ENCODE measurements at places on chromosomes 3 and 15.

DNA sequence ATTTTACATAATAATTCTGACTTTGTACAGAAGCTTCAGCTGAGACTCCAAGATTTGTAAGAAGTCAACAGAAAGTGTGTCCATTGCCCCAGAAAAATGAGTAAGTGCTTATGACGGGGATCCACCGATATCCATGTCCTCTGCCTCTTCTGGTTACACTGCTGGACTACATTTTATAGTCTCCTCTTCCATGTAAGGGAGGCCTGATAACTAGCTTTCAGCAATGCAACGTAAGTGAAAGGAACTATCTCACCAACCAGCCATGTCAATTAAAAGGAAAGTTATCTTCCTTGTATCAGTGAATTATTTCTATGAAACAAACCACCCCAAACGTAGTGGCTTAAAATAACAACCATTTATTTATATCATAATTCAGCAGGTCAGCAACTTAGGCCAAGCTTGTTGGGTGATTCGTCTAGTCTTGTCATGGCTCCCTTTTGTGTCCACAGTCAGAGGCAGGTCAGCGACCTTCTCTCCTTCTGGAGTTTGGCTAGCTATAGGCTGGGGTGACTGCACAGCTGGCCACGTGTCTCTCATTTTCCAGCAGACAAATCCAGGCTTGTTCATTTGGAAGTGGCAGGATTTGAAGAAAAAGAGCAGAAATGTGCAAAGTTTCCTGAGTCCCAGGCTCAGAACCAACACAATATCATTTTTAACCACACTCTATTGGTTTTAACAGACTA lies 44.9 kb downstream of the TRIM69 start:
- DNase-seq = no peak

GRCh38 chr3:134881305-134881704 lies 86.2 kb downstream of the EPHB1 start:
- no peak for DNase-seq

- no peak for DNase-seq
Observed at GRCh38 chr3:128033102-128033501, 19.1 kb upstream of the SEC61A1 start.

GRCh38 chr15:69403594-69403993 lies 10.6 kb upstream of the KIF23 start:
- DNase-seq = no peak

- DNase-seq = no peak
Observed at GRCh38 chr15:43273243-43273642, 6.5 kb upstream of the TGM5 start.

DNA sequence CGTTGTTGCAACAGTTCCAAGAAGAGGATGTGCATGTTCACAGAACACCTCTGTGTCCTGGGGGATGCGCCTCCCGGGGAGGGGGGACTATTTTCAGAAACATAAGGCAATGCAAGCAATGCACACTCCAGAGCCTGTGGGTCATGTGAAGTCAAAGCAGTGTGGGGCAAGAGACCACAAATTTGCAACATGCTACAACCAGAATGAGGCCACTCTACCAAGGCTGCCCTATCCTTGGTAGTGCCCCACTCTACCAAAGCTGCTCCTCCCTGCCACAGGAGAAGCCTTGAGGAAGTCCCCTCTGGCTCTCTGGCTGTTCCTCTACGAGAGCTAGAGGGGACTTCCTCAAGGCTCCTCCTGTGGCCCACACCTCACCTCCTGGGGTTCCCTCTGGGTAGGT lies 8.4 kb upstream of the NR2C2 start:
- no peak for DNase-seq

GRCh38 chr3:10437272-10437994 lies 68.0 kb downstream of the ATP2B2 start:
- DNase-seq = no peak

GRCh38 chr15:41783296-41783695 lies 9.0 kb downstream of the MAPKBP1 start:
- no peak for DNase-seq

- no peak for DNase-seq
Observed at GRCh38 chr3:125202197-125202596, 10.4 kb downstream of the SLC12A8 start.

- no peak for DNase-seq
Observed at GRCh38 chr3:29746163-29746760, 465.4 kb downstream of the RBMS3 start.

GRCh38 chr3:53821631-53822121 lies 24.5 kb downstream of the CHDH start:
- DNase-seq = no peak

- no peak for DNase-seq
Observed at GRCh38 chr3:178320456-178321351, 215.5 kb upstream of the KCNMB2 start.

GRCh38 chr3:161054860-161055604 lies 50.1 kb downstream of the B3GALNT1 start:
- no peak for DNase-seq

- no peak for DNase-seq
Observed at GRCh38 chr15:92580521-92580920, 75.1 kb downstream of the FAM174B start.

GRCh38 chr3:85781806-85782205 lies 823.0 kb downstream of the CADM2 start:
- DNase-seq = no peak

DNA sequence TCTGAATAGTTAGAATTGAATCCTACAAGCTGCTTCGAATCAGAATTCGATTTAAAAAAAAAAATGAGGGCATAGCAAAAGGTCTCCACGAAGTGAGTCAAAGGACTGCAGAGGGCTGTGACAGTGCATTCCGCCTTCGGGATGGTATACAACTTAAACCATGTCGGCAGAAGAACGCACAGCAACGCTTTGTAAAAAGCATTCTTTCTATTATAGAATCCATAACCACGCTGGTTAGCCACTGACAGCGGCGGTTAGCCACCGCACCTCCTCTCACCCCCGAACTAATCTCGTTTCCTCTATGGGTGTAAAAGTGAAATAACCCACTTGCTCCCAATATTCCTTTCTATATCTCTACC lies 664 bp upstream of the PIK3CA start:
- no peak for DNase-seq

DNA sequence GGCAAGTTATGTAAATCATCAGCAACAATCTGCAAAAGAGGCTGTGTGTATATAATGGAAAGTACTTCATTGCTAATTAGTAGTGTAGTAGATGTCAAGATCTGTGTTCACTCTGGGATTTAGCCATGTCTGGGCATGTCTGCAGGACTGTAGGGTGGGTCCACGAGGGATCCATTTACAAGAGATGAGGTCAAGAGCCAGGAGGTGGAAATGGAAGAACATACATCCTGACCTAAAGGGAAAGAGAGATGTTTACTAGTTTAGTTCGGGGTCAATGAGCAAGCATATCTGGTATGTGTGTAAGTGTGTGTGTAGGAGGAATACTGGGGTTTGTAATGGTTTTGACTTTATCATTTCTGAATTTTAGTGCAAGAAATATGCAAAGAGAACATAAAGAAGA lies 171.5 kb upstream of the NANOGP8 start:
- DNase-seq = no peak

- DNase-seq = no peak
Observed at GRCh38 chr15:94351031-94351535, 119.7 kb downstream of the MCTP2 start.

DNA sequence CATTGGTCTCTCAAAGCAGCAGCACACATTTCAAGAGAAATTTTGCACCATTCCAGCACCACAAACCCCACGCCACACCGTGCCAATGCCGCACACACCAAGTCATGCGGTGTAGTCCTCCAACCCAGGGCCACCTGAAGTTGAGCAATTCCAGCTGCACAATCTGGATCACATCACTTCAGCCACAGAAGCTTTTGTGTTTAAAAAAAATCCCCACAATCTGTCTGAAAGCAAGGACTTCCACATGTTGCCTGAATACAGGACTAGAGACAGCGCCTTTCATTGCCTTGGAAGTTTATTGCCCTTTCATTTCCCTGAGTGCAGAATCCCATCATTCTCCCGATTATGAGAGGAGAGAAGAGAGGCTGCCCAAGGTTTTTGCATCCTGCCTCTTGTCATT lies 175.6 kb upstream of the BCL6 start:
- DNase-seq = no peak

GRCh38 chr3:46715507-46716175 lies 2.0 kb downstream of the PRSS50 start:
- DNase-seq = no peak

- no peak for DNase-seq
Observed at GRCh38 chr15:85525755-85526154, 145.4 kb downstream of the AKAP13 start.

DNA sequence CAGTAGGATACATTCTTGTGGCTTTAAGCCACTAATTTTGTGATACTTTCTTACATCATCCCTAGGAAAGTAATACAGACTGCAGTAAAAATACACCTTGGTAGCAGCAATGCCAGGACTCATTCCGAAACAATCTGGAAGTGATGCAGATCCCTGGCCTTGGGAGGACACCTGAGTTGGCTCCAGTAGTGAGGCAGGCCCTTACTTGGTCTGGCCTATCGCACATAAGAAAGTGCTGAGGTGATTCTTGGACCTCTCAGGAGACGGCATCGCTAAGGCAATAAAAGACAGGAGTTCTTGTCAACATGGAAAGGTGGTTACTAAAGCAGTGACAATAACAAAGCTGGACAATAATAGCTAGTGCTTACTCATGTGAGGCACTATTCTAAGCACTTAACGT lies 126.5 kb downstream of the SUCNR1 start:
- DNase-seq = no peak

GRCh38 chr15:93614386-93615104 lies 525.5 kb upstream of the RGMA start:
- DNase-seq = no peak

GRCh38 chr3:124657138-124657537 lies 73.1 kb upstream of the UMPS start:
- DNase-seq = no peak

DNA sequence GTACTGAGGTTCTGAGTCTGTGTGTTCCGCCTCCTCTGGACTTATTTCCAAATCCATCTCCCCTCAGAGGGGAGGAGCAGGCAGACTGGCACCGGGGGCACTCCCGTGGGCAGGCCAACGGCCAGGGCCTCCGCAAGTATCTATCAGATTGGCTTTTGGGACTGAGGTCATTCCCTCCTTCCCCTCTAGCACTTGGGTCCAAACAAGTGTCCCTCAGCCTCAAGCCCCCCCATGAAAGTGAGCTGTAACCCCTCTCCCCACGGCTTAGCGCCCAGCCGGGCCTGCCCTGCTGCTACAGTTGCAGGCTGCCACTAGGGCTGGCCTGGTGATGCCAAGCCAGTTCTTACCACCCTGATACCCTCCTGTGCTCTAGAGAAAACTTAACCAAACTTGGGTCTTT lies 17.4 kb downstream of the ITGA11 start:
- DNase-seq = no peak

DNA sequence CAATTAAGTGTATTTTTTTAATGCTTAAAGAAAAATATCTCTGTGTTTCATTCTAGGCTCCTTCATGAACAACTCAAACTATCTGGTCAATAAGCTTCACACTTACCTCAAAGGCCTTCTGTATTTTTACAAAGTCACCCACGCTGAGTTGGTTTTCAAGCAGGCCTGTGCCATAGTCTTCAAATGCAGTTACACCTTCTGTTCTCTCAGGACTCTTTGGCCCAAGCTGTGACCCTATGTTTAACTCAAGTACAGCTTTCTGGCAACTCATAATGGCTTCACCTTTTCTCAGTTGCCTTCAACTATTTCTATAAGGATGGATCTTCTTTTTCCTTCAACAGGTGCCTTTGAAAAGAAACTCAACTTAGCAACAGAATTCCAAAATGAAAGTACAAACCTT lies 587 bp downstream of the WDR49 start:
- no peak for DNase-seq

- DNase-seq = no peak
Observed at GRCh38 chr15:21260966-21261395, 179.3 kb downstream of the POTEB3 start.

- DNase-seq = no peak
Observed at GRCh38 chr3:145536461-145536860, 624.5 kb downstream of the PLOD2 start.

GRCh38 chr3:38644016-38644661 lies 5.3 kb downstream of the SCN5A start:
- no peak for DNase-seq

DNA sequence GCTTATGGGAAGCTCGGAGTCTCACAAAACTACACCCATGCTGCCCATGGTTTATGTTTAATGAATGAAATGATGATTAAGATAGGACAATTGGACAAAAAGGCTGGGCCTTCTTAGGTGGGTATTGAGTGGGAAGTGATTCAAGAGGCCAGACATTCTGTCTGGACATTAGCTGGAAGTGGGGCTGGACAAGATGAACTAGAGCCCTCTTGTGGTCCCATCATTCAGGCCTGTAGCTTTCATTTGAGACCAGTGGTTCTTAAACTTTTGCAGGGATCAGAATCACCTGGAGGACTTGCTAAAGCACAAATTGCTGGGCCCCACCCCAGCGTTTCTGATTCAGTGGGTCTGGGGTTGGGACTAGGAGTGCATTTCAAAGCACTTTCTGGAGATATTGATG lies 290.4 kb upstream of the CTDSPL start:
- no peak for DNase-seq

GRCh38 chr15:78641102-78641748 lies at the start of gene CHRNB4:
Gene CHRNB4, minus strand, starts transcription at chr15:78641210. Its CDS starts 77 bp downstream, at chr15:78641133.
- DNase-seq = no peak

GRCh38 chr15:93719921-93720351 lies 511.4 kb upstream of the MCTP2 start:
- no peak for DNase-seq

- DNase-seq = no peak
Observed at GRCh38 chr15:95262866-95263564, 1031.7 kb downstream of the MCTP2 start.

DNA sequence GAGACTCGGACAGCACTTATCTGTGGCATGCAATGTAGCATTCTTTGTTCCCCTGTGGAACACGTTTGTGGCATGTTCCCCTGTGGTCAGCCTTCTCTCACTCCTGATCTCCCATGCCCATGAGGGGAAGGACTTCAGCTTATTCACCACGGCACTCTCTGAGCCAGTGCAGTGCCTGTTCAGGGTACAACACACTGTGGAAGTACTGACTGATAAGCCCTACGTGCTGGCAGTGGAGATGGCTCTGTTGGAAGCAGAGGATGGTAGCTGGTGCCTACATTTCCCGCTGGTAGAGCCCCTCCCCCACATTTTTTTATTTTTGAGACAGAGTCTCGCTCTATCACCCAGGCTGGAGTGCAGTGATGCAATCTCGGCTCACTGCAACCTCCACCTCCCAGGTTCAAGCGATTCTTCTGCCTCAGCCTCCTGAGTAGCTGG lies 43.5 kb upstream of the ETV5 start:
- no peak for DNase-seq

All from C1 segment of cervical spinal cord (tissue), 14 donors.